CD8-positive, alpha-beta T cell (primary cell): ENCODE measurements at places on chromosomes 2 and 18.
A peak's percentile ranks its signal among the peaks of the same experiment; 100 is the strongest.

- no peak for DNase-seq
Observed at GRCh38 chr18:26536032-26536431, 12.3 kb downstream of the KCTD1 start.

GRCh38 chr18:11807233-11807632, 44.0 kb upstream of the CHMP1B start:
- no peak for DNase-seq

DNA sequence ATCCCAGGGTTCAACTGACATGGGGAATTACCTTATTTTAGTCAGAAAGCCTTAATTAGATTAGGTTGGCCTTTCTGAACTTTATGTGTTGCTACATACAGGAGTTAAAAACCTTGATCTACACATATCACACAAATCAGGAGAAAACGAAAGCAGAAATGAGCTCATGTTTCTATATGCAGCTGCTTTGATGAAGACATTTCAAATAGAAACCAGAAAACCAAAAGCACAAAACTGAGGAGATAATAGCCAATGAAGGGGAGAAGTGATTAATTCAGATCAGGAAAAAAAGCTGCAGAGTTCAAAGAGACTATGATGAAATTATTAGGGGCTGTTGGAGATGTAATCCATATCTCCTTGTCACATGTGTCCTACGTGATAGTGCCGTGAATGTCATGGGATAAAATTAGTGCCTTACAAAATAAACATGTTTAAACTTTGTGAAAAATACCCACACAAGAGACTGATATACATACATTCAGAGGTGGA, 255.0 kb downstream of the CAMKMT start:
- DNase-seq, result no peak

- no peak for DNase-seq
Observed at GRCh38 chr2:145184741-145185651, 665.1 kb upstream of the ZEB2 start.

GRCh38 chr2:194661431-194661830, 995.6 kb upstream of the SLC39A10 start:
- no peak for DNase-seq

DNA sequence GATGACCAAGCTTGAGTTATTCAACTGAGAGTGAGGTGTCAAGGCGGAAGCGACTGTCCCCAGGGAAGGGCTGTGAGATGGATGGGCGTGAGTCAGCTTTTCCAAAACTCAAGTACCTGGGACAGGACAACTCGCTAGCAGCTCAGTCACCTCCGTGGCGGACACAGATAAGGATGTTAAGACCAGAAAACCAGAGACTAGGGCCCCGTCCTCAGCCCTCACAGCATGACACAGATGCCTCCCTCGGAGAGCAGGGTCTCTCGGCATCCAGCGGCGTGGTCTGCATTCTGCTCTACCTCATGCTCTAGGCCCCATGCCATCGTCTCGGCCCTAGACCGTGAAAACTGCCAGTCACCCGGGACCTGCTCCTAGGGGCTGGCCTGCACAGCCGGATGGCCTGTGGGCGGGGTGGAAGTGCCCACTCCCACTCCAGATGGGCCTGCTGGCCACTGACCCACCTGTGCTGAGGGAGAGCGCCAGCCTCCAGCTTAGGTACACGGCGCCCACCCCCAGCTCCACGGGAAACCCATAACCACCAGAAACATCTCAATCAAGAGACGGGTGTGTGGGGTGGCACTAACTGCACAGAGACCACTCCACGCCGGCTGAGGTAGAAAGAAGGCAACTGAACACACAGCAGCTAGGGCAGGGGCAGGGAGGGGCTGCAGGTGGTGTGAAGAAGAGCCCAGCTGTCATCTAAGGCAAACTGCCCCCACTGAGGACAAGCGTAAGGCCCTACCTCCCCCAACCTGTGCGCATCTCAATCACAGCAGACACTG, 39.8 kb downstream of the ANO7 start:
- DNase-seq, result no peak

DNA sequence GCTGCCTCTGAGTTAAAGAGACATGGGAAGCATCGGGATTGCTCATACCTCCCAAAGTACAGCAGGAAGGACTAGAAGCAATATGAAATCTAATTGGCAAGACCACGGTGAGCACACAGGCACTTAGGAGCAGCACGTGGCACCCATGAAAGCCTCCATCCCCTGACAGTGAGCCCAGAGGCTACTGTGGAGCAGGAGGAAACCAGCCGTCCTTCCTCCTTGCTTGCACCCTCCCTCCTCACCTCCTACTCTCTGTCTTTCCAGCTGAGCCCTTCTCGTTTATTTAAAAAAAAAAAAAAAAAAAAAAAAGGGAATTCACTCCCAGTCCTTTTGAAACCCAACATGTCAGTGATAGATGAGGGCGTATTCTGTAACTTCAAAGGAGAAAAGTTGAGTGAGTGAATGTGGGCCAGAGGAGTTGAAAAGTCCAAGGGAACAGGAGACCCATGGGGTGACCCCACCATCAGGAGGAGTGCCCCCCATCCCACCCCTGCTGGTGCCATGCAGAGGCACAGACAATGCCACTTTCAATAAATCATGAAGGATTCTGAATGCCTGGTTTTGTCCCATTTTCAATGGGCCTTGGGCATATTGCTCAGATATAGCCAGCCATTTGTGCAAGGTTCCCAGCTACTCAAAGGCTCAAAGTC, 96.6 kb upstream of the ALPP start:
- DNase-seq, result no peak

GRCh38 chr2:15890936-15891905, 49.1 kb upstream of the MYCN start:
- no peak for DNase-seq

- DNase-seq, result no peak
Observed at GRCh38 chr2:118479020-118479419, 368.4 kb downstream of the EN1 start.

DNA sequence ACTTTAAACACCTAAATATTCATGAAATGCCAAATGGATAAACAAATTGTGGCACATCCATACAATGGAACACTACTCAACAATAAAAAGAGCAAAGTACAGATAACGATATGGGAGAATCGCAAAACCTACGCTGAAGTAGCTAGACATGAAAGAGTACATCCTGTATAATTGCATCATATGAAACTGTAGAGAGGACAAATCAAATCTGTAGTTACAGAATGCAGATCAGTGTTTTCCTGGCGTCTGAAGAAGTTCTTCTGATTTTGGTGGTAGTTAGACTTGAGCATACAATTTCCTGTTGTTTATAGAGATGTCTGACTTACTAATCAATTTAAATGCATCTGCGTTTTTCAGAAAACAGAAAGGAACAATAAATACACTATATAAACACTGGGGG, 394.4 kb downstream of the SOCS6 start:
- no peak for DNase-seq

- no peak for DNase-seq
Observed at GRCh38 chr2:140786585-140786984, 1344.2 kb downstream of the LRP1B start.

DNA sequence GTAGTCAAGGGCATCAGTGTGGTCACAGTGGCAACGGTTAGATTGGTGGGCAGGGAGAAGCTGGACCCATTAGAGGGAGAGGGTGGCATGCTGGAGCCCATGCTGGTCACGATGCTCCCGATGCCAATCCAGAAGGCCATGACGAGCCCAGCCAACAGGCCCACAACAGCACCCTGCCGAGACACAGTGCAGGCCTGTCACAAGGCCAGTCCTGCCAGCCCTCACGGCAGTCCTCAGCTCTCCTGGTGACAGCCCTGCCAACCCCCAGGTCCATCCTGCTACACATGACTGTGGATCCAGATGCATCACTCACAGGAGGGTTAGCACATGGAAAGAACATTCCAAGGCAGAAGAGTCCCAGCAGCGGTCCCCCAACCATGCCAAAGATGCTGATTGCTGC, 10.2 kb upstream of the ATRAID start:
- DNase-seq, result no peak

DNA sequence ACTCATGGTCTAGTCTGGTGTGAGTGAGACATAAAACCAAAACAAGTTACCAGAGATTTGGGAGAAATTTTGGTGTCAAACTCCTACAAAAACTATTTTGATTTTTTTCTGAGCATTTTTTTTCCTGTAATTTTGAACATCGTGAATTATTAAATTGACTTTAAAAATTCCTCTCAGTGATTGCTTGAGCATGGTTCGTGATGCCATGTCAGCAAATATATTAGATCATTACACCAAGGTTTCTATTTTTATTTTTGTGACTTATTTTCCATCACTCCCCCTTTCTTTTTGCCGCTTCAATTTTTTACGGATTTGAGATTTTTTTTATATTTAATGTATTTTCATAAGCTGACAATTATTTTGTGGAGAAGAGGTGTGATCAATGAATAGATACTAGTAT, 613.9 kb upstream of the LRATD1 start:
- DNase-seq, result no peak

DNA sequence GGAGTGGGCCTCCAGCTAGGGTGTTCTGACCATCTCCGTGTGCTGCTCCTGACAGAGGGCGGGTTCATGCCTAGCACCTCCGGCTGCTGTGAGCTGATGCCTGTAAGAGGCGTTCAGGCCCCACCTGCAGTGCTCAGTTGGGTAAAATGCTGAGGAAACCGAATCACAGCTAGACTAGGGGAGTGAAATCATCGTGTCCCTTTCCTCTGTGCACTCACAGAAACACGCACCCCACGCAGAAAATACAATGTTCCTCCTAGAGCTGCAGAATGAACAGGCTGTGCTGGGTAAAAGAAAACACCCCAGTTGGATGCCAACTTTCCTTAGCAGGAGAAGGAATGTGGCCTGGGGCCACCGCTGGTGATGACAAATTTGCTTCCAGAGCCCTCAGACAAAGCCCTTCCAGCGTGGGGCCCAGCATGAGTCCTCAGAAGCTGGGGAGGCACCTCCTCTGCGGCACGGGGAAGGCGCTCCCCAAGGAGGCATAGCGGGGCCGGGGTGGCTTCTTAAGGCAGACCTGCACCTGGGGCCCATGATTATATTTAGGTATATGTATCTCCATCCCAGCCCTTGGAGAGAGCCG, 16.3 kb upstream of the ARHGEF4 start:
- DNase-seq, result no peak

GRCh38 chr18:24278591-24278990, 119.0 kb downstream of the OSBPL1A start:
- no peak for DNase-seq

- DNase-seq, result no peak
Observed at GRCh38 chr2:73588177-73588576, 54.0 kb downstream of the NAT8 start.

GRCh38 chr2:12320991-12321641, 395.6 kb upstream of the TRIB2 start:
- DNase-seq, result no peak

- DNase-seq, result no peak
Observed at GRCh38 chr18:39841482-39842365, 2113.3 kb upstream of the PIK3C3 start.

DNA sequence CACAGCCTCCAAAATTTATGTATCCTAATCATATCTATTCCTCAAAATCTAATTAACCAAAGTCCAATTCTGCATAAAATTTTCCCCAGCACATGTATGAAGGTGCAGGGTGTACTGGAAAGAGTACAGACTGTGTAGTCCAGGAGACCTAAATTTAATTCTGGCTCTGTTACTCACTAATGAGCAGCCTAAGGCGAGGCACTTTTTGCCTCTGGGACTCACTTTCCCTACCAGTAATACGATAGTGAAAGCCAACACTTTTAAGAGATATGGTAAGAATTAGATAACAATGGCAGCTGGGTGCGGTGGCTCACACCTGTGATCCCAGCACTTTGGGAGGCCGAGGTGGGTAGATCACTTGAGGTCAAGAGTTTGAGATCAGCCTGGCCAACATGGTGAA, 177.7 kb downstream of the PIEZO2 start:
- no peak for DNase-seq

DNA sequence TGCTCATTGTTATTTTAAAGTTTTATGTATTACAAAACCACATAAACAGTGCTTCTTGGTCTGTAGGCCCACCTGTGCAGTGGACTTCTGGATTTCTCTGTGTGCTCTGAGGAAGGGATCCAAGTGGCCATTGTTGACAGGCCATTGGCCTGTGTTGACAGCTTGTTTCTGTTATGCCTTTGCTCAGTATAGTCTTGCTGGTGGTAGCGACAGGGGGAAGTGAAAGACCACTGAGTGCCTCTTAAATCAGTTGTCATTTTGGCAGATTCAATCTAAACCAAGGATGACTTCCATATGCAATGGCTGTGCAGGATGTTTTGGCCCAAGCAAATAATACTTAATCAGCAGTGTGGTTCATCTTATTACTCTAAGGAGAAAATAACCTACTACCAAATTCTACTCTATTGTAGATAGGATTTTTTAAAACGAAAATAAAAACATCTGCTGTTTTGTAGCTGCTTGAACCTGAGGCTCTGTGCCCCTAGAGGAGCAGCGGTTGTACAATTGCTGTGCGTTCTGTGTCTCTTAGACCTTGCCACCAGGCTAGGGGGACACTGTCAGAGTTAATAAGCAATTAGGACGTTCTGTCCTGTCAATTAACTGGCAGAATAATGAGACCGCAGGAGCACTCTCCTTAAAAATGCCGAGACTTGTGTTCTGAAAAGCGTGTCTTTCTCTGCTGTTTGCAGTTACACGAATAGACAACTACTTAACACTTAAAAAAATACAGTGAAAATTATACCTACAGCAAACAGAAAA, 108.2 kb downstream of the RHBDD1 start:
- no peak for DNase-seq

- no peak for DNase-seq
Observed at GRCh38 chr2:41932241-41933045, 115.4 kb upstream of the PKDCC start.

GRCh38 chr2:70726947-70727725, 40.9 kb downstream of the ADD2 start:
- no peak for DNase-seq

DNA sequence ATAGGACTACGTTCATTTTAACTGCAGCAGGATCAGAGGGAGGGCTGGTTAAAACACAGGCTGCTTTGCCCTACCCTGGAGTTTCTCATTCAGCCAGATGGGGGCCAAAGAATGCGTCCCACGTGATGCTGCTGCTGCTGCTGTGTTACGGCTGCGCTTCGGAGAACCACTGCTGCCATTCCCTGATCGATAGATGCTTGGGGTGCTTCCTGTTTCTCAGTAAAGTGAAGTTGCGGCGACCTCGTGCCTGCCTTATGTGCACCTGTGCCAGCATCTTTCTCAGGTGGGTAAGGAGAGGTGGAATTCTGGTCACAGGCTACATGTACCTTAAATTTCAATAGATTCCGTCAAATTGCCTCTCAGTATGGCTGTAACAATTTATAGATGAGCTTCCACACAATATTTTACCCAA, 24.7 kb upstream of the TOGARAM2 start:
- DNase-seq, result peak; percentile 56

DNA sequence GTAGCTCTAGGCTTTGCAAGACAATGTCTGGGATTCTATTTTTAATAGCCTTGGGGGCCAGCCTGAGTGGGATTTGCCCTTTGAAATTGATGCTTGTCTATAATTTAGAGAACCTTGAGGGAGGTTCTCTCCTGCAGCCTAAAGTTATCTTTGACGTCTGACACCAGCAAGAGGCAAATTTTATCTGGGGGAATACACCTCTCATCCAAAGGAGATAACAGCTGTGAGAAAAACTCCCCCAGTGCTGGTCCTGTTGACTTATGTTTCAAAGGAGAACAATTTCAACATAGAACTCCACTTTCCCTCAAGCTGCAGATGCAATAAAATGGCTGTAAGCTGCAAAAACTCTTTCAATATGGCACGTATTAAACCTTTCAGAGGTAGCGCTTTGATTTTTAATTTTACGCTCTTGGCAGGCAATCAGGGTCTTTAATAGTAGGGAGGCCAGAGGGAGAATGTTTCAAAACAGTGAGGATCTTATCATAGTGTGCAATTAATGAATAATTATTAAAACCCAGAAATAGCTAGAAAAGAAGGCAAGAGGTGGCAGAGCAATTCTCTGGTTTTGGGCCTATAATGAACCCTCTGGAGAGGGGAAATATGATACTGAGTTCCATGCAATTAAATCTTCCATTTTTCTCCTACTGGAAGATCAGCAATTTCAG, 62.4 kb downstream of the LYPD1 start:
- no peak for DNase-seq
